ENCODE measurements at places on chromosomes 6 and 20.

DNA sequence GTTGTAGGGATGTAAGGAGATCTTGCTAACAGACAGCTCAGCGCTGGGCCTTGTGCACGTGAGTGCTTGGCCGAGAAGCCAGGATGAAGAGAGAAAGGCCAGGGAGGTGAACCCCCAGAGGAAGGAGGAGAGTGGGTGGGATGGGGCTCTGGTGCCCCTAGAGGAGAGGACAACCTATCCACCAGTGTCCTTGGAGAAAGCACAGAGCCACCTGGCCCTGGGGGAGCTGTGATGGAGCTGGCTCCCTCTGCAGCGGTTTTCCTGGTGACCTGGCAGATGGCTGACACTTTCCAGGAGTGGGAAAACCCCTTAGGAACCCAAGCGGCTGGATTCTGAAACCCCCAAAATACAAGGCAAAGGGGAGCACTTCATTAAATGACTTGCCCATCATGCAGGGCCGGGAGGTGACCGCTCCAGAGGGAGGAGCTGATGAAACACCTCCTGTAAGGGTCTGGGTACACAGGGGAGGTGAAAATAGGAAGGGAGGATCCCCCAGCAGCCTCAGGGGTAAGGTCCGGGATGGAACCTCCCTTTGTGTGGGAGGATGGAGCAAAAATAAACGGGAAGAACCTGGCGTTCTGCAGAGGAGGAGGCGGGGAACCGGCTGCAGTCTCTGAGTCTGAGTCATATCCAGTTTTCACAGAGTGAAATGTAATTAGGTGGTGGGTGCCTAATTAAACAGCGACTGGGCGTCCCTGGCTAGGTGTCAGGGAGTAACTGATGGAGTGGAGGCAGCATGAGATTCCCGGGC, 80.4 kb downstream of the SULF2 start:
- no peak for DNase-seq

- DNase-seq: no peak
These were observed 274.1 kb upstream of the MAP3K7 start for GRCh38 chr6:90860822-90861601.

DNA sequence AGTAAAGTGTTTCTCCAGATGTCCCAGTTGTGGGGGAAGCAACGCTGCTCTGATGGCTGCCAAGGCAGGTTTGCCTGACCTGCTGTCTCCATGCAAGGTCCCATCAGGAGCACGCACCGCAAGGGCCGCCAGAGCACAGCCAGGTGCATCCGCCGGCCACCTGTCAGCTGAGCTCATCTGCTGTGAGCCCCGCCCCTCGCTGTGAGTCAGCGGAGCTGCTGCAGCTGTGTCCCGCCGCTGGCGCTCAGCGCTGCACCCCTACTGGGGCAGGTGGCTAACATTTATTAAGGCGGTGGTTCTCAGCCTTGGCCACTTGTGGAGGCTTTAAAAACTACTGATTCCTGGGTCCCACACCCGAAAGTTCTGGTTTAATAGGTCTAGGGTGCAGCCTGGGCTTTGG, 225.7 kb downstream of the UST start:
- DNase-seq: no peak

DNA sequence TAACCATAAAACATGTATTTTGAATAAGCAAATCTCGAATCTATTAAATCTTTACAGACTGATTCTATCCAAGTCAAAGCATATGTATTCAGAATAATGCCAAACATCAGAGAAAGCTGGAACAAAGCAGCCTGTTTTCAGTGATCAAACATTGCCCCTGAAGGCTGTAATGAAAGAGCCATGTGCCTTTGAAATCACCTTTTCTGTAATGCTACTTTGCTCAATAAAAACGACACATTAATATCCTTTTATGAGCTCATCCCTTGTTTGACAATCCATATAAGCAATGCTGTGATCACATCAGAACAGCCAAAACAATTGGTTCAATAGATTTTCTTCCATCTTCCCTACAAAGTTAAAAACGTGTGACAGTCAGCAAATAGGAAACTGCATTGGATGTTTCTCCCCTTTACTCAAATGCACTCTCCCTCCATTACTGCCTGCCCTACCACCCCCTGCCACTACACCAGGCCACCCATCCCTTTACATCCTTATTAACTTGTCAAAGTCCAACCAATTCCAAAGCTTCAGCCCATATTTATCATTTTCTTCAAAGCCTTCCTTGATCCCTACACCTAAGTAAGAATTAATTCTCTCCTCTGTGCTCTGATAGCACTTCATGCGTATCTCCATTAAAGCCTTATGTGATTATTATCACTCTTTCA, 42.0 kb downstream of the THEMIS start:
- DNase-seq: no peak

DNA sequence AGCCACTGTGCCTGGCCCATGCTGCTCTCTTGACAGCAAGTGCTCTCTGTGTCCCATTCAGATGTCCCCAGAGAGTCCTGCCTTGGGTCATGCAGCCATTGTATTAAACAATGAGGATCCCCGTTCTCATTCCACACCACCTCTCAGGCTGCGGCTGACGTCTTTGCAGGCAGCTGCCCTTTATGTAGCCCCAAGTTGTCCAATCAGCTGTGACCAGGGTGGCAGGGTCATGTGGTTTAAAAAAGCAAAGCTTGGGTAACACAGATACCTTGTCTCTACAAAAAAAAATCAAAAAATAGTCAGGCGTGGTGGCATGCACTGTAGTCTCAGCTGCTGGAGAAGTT, 13.2 kb downstream of the GCNT2 start:
- no peak for DNase-seq

GRCh38 chr6:169536446-169537170, 165.2 kb downstream of the WDR27 start:
- DNase-seq: peak; percentile 78
